CD4-positive, alpha-beta T cell treated with Interleukin-12 subunit alpha and Interleukin-12 subunit beta, for 1 hour (primary cell): ENCODE measurements at places on chromosomes 16 and 17.

DNA sequence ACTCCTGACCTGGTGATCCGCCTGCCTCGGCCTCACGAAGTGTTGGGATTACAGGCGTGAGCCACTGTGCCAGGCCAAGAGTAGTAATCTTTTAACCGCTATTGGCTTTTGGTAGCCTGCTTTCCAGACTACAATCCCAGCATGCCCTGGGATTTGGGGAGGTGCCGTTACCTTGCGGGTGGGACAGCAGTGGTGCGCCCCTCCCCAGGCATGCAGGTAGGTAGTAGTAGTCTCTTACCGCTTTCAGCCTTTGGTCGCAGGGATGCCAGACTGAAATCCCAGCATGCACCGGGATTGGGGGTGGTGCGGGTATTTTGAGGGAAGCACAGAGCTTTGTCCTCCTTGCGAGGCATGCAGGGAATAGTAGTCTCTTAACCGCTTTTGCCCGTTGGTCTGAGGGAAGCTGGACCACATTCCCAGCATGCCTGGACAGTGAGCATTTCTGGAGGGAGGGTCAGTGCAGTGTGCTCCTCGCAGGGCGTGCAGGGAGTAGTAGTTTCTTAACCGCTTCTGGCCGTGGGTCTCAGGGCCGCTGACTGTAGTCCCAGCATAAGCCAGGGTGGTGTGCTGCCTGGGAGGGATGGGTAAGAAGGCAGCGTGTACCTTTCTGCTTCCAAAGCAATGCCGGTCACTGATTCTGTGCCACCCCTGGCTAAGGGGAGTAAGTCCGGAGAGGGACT lies 1686.8 kb downstream of the TP53TG3F start:
- no peak for DNase-seq

- DNase-seq, result no peak
Observed at GRCh38 chr16:53888222-53888621, 184.3 kb downstream of the FTO start.

- no peak for DNase-seq
Observed at GRCh38 chr16:8859913-8860881, 8.6 kb downstream of the CARHSP1 start.

DNA sequence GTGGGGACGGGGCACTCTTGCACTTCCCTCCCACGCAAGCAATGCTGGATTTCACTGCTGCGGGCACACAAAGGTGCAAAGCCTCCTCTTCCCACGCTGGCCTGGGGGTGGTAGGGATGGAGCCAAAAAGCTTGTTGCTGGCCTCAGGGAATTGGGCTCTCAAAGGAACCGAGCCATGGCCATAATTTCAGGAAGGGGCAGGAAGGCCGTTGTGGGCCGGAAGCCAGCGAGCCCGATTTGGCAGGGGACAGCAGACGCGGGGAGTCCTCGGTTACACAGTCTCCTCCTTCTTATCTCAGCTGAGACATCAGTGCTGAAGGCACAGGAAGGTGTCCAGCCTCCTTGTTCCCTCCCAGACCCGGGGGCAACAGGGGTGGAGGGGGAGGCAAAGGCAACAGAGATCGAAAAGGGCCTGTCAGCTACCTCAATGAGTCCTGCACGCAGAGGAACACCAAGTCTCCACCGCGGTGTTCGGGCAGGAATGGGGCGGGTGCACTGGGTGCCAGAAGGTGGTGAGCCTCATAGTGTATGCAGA lies 59.5 kb downstream of the SLFN11 start:
- DNase-seq, result peak; percentile 13

- no peak for DNase-seq
Observed at GRCh38 chr17:13393841-13394710, 207.7 kb downstream of the HS3ST3A1 start.

DNA sequence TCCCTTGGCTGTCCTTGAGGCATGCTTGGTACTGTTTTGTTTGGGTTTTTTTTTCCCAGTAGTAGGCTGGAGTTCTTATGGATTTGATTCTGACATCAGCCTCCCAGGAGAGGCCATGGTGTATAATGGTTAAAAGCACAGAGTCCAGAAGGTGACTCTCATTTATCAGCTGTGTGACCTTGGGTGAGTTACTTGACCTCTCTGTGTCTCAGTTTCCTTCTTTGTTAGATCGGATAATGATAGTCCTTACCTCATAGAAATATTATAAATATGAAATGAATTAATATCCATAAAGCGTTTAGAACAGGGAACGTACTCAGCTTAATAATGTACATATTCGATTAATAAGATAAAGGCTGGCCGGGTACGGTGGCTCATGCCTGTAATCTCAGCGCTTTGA lies 370.7 kb upstream of the HSBP1 start:
- no peak for DNase-seq

- no peak for DNase-seq
Observed at GRCh38 chr16:87360862-87361610, 22.5 kb downstream of the FBXO31 start.

DNA sequence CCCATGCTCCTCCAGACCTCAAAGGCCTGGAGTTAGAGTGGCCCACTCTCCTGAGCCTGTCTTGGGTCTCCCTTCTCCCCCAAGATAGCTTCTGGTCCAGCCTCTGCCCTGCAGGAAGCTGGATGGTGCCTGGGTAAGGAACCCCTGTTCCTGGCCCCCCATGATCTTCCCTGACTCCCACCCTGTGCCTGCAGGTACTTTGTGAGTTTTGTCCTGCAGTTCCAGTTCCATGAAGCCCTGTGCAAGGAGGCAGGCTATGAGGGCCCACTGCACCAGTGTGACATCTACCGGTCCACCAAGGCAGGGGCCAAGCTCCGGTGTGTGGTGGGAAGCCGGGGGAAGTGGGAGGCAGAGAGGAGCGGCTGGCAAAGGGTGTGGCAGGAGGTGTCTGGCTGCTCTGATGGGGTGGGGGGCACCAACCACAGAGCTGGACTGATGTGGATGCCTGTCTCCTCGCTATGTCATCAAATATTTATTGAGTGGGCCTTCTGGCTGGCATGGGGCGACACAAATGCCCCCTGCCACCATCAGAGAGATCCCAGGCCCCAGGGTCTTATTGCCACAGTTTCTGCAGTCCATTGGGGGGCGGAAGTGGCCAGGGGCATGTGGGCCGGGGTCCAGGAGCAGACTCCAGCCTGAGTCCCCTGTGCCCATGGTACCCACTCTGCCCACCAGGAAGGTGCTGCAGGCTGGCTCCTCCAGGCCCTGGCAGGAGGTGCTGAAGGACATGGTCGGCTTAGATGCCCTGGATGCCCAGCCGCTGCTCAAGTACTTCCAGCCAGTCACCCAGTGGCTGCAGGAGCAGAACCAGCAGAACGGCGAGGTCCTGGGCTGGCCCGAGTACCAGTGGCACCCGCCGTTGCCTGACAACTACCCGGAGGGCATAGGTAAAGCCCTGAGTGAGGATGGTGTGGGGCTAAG lies 7.1 kb downstream of the ACE start:
- DNase-seq, result no peak

GRCh38 chr17:55320594-55321426 lies 56.0 kb downstream of the HLF start:
- no peak for DNase-seq

GRCh38 chr16:54957403-54958166 lies 26.9 kb downstream of the IRX5 start:
- DNase-seq, result no peak
